Transverse colon (tissue), 4 donors: ENCODE measurements at places on chromosomes 11 and 22. TPM values are rescaled to one million over a fixed set of nuclear protein-coding genes. Genes with fewer than 3 reads are reported as not detected.

GRCh38 chr11:9726321-9727022 is 62.6 kb downstream of the SWAP70 start:
- no peak for DNase-seq

DNA sequence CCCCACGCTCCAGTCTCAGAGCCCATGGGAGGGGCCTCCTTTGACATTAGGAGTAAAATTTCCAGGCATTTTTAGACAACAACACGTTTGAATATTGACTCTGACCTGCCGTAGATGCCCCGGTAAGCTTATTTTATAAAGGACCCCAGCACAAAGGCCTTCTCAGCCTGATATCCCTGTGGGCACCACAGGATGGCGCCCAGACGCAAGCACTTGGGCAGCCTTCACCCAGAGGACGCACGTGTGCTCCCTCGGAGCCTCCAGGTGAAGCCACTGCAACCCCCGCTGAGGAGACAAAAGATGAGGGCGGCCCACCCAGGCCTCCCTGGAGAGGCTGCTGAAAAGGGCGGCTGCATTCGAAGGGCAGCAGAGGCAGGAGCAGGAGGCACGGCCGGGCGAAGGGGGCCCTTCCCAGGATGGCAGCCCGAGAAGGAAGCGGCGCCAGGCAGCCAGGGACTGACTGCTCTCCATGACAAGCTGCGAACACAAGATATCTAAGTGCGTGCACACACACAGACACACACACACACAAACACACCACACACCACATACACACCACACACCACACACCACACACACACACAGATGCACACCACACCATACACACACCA is 15.2 kb upstream of the TH start:
- DNase-seq, result peak; percentile 31

DNA sequence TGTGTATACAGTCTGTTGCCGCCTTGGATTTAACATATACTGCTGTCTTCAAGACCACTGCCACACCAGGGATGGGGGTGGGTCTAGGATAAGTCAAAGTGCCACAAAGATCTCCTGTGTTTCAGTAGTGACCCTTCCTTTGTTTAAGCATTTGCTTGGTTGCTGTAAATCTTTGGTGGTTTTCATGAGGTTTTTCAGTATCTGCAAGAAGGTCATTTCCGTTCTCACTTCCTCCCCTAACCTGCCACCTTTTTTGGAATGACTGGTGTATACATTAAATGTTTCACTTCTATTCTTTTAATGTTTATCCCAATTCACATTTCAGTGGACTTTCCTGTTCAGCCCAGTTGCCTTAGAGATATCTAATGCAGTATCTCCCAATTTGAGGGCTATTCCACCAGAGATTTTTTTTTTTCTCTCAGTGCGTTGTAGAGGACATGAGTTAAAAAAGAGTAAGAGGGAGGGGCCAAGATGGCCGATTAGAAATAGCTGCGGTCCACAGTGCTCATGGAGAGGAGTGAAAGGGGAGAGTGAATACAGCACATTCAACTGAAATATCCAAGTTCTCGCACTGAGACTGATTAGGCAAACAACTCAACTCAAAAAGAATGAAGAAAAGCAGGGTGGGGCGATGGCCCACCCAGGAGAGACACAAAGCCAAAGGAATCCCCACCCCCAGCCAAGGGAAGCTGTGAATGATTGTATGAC is 43.2 kb downstream of the USP47 start:
- DNase-seq, result no peak

- DNase-seq, result peak; percentile 41
Measured at GRCh38 chr11:121575250-121575962, 122.6 kb upstream of the SORL1-AS1 start.

DNA sequence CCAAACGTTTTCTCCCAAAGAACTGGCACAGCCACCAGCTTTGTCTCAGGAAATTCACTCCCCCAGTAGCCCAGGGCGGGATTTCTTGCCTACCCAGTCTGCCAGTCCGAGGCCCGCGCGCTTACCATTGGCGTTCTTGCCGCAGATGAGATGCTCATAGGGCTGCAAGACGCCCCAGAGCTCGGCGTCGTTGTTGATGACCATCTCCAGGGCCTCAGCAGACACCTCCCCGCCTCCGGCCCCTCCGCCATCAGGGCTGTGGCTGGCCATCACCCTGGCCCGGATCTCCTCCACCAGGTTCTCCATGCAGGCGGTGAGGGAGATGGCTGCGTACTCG is 1.3 kb downstream of the ABTB2 start:
- no peak for DNase-seq

Gene CRYAB
- 41.8 TPM for total RNA-seq

Gene DCDC1
- not detected for total RNA-seq
